ENCODE measurements at places on chromosomes 6 and 20.
A peak's percentile ranks its signal among the peaks of the same experiment; 100 is the strongest.

DNA sequence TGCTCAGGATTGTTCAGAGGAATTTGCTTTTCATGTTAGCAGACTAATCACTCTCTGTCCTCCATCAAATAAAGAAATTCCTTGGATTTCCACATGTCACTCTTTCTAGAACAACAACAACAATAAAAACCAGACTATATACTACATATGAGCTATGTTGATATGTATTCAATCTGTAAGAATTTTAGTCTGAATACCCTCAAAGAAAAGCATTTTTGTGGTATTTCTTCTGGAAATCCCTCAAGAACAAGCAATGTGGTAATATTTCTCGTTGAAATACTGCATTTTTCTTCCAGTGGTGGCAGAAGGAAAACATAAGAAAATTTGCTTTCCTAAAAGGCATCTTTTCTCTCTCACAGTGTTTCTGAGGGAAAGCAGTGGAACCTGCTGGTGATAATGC is 312.6 kb upstream of the RSPO3 start:
- peak; percentile 39 for DNase-seq

- peak; percentile 79 for DNase-seq
Observed at GRCh38 chr6:106300944-106301343, 24.6 kb downstream of the ATG5 start.

- DNase-seq, result no peak
Observed at GRCh38 chr6:76420094-76420493, 347.6 kb upstream of the IMPG1 start.

DNA sequence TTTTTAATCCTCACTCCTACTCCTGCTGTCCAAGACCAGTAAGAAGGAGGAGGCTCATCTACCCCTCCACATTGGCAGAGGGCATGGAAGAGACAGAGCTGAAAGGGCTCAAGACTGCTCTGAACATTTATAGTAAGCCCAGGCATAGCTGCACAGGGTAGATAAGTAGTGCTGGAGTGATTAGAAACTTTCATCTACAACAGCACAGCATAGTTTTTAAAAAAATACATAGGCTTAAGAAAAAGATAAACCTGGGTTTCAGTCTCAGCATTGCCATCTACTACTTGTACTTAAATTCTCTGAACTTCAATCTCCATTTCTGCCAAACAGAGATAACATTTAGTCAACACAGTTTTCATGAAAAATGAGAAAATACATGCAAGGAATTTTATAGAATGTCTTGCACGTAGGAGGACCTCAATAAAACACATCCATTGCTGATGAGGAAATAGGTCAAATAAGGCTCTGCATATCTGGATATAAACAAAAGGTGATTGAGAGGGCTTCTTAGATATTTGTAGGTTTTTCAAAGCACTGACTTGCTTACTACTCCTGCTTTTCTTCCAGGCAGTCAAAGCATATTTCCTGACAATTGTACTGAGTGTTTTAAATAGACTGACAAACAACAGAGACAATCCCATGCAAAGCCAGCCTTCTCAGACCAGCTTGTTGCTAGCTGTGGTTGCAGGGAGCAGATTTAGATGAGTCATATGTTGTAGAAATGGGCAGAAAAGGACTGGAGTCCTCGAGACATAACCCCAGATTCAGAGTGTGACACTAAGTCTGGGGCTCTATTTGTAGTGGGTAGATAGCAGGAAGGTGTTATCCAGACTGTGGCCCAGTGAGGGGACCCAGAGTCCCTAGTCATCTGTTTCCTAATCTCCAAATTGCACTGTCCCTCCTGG is 107.4 kb upstream of the TAB2 start:
- DNase-seq, result peak; percentile 62

- no peak for DNase-seq
Observed at GRCh38 chr6:163806755-163807499, 392.4 kb downstream of the QKI start.

GRCh38 chr6:35034411-35035191 is 106.5 kb downstream of the TCP11 start:
- DNase-seq, result no peak

DNA sequence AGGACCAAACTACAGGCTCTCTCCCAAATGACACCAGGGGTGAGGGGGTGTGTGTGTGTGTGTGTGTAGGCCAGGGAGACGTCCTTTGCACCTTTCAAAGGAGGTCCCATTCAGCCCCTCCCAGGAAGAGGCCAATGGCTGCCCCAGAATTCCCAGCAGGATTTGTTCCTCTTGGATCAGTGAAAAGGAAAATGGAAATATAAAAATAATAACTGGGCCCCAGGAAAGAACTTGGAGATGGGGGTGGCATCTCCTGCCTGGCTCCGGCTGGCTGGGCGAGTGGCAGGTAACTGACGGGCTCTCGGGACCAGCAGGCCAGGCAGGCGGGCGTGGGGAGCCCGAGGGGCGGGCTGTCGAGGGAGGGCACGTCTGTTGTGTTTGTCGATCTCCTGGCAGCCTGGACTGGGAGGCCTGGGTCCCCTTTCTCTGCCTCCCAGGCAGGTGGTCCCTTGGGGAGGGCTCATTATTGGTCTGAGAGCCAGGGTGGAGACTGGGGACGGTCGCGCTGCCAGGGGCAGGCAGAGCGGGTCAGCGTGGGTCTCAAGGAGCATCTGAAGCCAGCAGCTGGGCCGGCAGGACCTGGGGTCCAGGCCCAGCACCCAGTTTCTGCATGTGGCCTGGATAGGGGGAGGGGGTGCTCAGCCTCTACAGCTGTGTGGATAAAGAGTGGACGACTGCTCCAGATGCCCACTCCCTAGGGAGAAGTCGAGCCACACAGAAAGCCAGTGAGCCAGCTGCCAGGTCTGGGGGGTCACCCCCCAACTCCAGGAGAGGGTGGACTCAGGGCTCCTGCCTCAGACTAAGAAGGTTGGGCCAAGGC is 3.1 kb downstream of the NOL4L start:
- DNase-seq, result no peak

DNA sequence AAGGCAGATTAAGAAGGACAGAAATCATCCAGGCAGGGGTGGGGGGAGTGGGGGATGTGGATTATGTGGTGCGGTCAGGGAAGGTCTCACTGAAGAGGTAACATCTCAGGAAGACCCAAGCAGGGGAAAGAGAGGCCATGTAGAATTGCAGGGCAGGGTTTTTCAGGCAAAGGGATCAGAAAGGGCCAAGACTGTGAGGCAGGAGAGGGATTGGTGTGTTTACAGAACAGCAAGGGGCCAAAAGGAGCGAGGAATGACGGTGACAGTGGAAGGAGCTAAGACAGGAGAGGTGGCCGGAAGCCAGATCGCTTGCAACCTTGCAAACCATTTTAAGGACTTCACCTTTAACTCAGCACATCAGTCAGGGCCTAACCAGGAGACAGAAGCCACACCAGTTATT is 535.4 kb upstream of the JARID2 start:
- no peak for DNase-seq

DNA sequence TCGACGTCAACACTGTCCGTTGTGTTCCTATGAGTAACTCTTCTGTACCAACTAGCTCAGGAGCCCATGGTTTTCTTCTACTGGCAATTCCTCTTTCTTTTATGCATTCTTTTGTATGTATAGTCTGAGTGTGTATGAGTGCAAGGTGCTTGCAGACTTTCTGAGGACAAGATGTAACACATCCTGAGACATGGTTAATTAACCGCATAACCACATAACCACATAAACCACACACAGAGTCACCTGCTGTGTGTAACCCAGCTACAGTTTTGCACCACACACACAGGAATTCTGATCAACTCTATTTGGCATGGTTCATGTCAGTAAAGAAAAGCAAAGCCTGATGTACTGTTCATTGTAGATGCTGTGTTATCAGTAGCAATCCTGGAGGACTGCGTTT is 98.6 kb downstream of the DACT2 start:
- no peak for DNase-seq

DNA sequence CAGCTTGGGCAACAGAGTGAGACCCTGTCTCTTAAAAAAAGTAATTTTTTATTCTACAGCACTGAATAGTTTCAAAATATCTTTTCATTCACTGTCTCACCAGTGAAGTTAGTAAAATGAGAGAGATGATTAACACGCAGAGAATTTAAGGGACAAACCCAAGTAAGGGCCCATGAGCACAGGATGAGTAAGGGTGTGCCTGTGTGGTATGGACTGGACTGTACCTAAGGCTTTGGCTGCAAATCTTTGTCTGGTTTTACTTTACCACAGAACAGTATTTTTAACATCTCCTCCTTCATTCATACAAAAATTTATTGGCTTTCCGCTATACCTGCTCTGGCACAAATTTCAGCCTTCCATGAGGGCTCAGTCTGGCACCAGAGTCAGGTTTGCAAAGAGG is 433.3 kb downstream of the UTRN start:
- DNase-seq, result peak; percentile 11

GRCh38 chr6:118719351-118720124 is 68.1 kb upstream of the CEP85L start:
- DNase-seq, result no peak

- DNase-seq, result peak; percentile 84
Observed at GRCh38 chr6:46419576-46420002, 71.7 kb downstream of the RCAN2 start.
